Muscle of back (tissue), 13 donors: ENCODE measurements at places on chromosomes 5 and 9.

DNA sequence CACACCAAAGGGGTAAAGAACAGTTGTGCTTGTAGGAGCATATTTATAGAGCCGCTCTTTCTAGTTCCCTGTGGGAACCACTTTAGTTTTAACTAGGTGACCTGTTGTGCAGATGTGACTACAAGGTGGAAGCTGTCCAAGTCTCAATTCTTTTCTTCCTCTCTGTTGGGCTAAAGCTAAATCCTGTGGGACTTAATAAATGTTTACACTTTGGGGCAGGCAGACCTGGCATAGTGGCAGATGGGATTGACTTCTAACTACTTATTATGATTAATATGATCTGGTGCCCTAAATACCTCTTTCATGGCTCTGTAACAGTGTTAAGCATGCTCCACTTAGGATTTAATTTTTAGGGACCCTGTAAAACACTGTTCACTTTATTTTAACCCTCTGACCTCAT lies 265.3 kb downstream of the KCTD16 start:
- no peak for DNase-seq

DNA sequence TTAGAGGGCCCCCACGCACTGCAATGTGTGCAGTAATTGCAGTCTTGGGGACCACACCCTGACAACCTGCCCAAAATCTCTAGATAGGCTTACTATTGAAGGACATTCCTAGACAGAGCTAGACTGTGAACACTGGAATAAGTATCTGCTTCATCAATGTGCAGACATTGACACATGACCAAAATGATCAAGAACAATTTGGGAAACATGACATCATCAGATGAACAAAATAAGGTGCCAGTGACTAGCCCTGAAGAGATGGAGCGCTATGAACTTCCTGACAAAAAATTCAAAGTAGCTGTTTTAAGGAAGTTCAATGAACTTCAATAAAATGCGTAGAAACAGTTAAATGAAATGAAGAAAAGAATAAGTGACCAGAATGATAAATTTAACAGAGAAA lies 15.3 kb downstream of the EGFLAM start:
- DNase-seq, result no peak

GRCh38 chr9:81431641-81432040 lies 257.7 kb downstream of the TLE1 start:
- DNase-seq, result no peak

- DNase-seq, result no peak
Observed at GRCh38 chr9:120478208-120478607, 101.8 kb downstream of the CDK5RAP2 start.

DNA sequence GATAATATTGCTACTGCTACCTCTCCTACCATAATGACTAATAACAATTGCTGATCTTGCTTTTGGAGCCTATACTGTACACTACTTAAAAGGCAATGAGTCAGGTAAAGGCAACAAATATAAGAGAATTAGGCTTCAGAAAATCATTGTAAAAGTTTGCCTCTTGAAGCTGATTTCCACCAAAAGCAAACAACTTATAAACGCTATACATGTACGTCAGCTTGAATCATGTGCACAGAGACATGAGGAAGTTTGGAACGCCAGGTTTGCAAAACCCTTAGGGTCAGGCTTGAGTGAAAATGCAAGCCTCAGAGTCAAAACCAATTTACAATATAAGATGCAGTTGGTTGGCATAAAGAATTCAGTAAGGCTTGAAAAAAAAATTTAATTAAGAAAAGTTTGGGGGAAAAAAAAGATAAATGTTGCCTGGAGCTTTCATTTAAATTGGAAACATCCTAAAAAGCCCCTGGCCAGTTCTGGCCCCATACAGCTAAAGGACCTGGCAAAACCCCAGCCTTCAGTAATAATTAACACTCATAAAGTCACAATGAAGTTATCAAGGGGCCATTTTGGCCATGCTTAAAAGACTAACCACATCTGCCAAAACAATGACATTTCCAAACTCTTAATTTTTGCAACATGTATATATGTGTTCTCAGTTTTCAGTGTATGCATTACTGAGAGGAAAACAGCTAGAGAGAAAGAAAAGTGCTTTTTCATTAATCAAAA lies 181.0 kb upstream of the NFIL3 start:
- DNase-seq, result peak; percentile 19

- no peak for DNase-seq
Observed at GRCh38 chr9:131468031-131468430, 34.7 kb upstream of the POMT1 start.

DNA sequence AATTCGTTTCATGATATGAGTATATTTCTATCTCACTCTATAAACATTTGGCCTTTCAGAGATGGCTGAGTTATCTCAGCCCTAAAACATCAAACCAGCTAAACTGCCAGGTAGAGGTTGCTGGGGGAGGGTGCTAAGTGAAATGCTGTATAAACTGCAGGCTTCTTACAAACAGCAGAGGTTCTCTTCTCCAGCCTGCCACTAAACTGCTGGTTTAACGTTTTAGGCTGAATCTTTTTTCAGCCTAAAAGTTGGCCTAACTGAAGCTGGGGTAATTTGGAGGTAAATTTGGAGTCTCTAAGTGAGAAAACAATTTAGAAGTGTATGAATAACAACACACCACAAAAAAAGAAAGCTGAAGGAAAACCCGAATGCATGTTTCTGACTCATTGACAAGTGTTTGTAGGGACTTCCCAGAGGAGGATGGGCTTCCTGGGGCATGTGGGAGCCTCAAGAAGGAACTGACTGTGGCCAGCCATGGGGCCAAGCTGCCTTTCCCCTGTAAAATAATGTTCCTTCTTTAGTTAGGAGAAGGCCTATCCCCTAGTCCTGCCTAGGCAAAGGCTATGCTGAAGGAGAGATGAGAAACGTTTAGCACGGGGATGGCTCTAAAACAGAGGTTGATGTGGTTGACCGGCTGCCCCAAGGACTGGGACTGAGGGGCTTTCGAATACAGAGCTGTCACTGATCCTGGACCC lies 44.3 kb downstream of the SLC28A3 start:
- DNase-seq, result no peak

GRCh38 chr5:66595756-66596635 lies at the start of gene MAST4:
TSS of gene MAST4 (plus strand) at chr5:66596393. CDS start at chr5:66596656, 263 bp downstream.
- peak; percentile 90 for DNase-seq

DNA sequence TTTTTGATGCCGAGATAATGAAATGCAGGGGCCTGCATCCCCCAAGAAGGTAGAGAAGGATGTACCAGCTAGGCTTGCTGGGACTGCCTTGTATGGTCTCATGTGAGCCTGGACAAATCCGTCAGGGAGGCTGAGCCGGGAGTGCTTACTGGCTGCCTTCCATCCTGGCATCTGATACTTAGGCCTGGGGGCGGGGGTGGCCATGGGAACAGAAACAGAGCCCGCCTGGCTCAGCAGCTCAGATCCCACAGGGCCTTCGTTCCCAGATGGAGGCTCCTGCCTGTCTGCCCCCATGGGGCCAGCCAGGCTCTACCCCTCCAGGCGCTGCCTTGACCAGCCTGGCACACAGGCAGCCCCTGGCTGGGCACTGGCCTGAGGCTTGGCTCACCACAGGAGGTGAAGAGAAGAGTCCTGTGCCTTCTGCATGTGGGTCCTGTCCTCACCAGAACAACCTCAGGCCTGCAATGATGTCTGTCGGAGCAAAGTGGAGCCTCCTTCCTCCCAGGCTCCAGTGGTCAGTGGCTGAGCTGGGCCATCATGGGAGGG lies 10.5 kb upstream of the SPATA31E1 start:
- DNase-seq, result peak; percentile 6

DNA sequence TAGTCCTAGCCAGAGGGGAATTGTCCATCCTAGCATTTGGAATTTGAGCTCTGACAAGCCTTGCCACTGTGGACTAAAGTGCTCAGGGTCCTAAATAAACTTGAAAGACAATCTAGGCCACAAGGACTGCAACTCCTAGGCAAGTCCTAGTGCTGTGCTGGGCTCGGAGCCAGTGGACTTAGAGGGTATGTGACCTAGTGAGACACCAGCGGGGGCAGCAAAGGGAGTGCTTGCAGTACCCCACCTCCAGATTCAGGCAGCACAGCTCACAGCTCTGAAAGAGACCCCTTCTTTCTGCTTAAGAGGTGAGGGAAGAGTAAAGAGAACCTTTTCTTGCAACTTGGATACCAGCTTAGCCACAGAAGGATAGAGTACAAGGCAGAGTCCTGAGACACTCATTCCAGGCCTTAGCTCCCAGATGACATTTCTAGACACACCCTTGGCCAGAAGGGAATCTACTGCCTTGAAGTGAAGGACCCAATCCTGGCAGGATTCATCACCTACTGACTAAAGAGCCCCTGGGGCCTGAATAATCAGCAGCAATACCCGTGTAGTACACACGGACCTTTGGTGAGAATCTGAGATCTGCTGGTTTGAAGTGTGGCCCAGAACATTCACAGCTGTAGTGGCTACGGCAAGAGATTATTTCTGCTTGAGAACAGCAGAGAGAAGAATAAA lies 164.6 kb downstream of the CCDC171 start:
- no peak for DNase-seq

- no peak for DNase-seq
Observed at GRCh38 chr5:175883506-175883905, 12.1 kb downstream of the CPLX2 start.

- no peak for DNase-seq
Observed at GRCh38 chr5:164746723-164747122, 1241.3 kb downstream of the MAT2B start.

DNA sequence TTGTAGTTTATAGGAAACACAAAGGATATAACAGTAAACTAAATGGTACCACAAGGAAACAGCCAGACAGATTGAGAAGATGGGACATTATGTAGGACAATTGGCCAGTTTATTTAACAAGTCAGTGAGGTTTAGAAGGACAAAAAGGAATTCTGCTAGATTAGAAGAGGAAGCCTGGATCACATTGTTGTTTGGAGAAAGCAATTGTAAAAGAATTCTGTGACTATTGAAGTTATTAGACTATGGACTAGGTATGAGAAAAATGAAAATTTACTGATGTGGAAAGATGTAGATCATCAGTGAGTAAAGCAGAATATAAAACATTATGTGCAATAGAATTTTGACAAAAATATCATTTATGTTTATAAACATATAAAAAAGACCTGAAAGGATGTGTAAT lies 97.1 kb downstream of the CFAP95 start:
- DNase-seq, result no peak

DNA sequence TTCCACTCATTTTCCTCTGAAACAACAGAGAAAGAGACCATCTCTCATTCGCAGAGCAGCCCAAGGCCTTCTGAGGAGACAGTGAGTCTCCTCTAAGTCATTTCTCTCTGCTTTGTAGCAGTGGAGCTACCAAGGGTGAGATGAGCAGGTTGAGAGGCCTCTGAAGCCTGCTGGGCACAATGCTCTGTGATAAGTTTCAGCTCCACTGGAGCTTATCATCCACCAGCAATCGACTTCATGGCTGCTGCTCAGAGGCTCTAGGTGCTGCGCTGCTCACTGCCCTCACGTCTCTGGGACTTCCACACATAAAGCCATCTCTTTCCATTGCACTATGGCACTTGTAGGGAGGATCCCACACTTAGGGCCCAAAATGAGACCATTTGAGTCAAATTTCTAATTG lies 96.3 kb downstream of the CMYA5 start:
- no peak for DNase-seq

DNA sequence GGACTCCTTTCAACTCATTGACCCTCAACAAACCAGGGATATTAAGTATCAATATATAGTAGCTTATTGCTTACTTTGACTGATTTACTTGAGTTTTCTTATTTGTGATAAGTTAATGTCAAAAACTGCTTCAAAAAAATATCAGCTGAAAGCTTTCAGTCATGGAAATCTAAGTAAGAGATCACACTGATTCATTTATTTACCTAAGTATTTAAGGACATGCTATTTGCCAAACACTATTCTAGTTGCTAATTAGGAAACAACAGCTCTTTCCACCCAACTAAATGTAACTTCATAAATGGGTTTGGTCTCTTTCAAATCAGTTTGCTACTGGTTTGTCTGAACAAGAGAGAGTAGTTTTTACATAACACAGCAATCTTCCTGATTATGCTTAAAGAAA lies 48.2 kb downstream of the CHD1 start:
- no peak for DNase-seq

GRCh38 chr5:173858670-173859407 lies 29.3 kb upstream of the CPEB4 start:
- no peak for DNase-seq

DNA sequence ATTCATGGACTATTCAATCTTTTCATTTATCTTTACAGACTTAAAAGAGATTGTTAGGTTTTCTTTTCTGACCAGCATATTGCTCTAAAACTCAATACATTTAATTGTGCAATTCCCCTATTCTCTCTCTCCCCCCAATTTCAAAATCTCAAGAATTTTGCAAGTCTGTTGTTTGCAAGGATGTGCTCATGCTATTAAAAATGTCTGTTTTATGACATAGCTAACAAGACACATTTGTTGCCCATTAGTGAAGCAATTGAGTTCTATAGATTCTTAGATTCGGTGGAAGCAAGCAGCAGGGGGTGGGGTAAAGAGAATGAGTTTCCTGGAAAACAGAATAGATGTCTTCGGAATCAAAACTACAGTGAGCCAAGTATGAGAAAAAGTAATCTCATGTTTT lies 8.5 kb upstream of the CSNK1A1 start:
- DNase-seq, result no peak

DNA sequence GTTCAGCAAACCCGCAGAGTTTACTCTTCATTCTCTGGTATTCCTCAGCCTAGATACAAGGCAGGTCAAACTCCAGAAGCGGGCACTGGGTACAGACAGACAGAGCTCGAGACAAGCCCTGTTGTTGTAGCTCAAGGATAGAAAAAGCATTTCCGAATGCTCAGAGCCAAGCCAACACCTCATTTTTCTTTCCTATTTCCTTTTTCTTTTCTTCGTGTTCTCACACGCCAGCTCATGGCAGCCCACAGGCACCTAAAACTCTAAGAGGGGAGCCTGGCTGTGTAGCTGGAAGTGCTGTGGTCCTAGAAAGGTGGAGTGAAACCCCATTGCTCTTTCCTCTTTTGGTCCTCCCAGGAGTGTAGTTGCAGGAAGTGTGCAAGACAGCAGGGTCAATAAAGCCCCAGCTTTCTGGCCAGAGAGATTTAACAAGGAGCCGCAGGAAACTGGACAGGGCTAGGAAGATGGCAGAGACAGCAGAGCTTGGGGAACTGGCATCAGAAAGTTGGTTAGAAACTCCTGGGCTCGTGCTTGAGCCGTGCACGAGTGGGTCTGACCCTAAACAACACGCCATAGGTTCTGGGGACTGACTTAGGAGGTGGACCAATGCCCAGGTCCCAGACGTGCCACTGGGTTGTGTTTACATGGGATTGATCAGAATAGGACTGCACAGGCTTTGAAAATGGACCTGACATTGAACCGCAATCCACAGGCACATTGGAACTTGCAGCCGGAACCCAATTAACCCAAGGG lies 41.6 kb downstream of the ADAMTS2 start:
- no peak for DNase-seq
